ENCODE measurements at places on chromosomes 1 and 21.

DNA sequence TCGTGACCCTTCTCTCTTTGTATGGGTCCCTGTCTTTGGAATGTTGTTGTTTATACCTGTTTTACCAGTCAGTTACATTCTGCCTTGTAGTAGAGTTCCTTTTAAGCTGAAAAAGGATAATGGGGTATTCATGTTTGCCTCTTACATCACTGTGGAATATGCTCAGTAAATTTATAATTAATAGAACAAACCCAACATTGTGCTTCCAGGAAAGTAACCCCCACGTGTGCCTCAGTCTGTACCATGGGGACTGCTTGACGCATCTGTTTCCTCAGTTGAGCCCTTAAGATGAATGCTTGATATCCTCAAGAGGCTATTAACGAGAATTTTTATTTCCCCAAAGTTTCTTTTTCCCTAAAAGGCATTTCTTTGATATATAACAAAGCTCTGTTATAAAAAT lies 73.4 kb downstream of the ST6GALNAC3 start:
- no peak for DNase-seq

GRCh38 chr21:45341779-45342178 lies 54.1 kb upstream of the POFUT2 start:
- no peak for DNase-seq

DNA sequence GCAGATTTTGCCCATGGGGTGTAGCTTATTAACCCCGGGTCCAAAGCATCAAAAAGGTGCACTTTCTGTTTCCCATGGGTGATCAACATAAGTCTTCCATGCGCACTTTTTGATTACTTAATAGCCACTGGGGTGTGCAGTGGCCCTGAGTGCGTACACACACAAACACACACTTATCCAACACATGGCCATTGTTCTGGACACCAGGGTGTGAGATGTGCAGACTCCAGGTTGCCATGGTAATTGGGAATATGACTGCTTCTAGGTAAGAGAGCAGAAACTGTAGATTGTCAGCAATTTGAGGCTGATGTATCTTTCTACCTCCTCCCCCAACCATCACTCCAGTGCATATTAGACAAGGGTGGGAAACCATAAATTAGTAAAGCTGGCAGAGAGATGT lies 68.8 kb downstream of the MAB21L3 start:
- DNase-seq, result no peak

DNA sequence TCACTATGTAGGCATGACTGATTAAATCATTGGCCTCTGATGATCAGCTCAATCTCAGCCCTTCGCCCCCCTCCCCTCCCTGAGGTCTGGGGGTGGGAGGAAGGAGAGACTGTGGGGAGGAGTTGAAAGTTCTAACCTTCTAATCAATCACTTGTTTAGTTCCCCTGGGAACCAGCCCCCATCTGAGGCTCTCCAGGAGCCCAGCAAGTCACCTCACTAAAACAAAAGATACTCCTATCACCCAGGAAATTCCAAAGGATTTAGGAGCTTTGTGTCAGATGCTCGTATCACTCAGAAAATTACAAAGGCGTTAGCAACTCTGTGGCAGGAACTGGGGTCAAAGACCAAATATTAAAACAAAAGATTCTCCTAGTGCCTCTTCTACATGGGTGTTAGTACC lies 21.6 kb downstream of the SYF2 start:
- DNase-seq, result no peak

DNA sequence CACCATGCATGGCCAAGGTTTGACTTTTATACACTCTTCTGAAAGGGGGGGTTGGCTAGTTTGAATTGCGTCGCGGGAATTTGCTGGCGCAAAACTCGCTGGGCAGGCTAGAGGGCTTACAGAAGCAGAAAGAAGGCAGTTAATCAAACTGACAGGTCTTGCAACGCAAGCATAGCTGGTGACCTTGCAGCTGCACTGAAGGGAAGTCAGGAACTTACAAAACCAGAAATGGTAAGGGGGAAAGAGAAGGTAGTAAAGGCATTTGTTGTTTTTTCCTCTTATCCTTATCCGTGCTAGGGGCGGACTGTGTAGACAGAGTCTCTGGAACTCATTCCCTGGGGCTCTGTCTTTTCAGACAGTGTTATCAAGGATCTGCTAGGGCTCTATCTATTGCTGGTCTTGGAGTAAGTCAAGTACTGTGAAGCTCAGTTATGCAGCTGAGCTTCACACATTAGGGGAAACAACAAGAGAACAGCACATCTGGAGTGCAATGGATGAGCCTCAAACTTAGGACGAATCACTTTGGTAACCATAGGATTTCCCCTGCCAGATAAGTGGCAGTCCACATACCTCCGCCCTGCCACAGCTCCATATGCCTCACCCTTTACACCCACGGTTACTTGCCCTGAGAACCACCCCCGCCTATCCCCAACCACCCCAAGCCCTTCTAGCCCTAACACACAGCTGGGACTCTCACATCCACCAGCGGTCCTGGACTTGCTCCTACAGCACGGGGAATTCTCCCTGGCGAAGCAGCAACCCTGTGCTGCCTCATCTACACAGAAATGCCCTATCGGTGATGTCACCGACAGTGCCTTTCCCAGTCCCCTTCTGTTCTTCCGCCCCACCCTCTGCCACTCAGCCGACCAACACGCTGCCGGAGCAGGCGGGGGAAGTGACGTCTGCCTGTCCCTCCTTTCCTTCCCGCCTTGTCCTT lies 251.4 kb downstream of the FAM72C start:
- no peak for DNase-seq

Data from NCI-H1048 (cell line).